Vagina (tissue), 2 donors: ENCODE measurements at places on chromosomes 1 and 21.

DNA sequence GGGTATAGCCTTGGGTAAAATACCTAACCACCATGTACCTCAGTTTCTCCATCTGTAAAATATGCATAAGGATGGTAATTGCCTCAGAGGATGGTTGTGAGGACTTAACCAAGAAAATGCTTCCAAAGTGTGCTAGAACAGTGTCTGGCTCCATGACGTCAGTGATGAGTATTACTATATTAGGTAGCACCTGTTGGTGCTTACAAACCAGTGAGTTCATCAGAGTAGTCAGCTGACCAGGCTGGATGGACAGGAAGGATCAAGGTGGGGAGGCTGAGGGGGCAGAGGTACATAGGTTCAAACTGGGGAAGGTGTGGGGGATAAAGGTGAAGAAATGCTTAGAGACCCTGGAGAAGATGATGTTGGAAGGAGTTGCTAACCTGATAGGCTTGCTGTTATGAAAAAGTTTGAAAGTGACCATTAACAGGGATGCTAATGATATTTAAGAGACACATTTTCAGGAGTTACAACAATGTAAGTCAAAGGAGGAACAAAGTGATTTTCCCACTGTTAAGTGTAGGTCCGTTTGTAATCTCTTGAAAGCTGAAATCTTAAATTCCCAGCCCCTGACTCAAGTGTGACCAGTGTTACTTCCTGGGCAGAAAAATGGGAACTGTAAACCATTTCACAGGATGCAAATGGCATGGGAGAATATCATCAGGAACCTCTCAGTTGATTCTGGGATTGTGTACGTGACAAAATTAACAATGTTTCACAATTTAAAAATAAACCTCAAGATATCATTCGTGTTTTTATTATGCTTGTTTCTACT lies 4.4 kb downstream of the NTPCR start:
- no peak for DNase-seq

DNA sequence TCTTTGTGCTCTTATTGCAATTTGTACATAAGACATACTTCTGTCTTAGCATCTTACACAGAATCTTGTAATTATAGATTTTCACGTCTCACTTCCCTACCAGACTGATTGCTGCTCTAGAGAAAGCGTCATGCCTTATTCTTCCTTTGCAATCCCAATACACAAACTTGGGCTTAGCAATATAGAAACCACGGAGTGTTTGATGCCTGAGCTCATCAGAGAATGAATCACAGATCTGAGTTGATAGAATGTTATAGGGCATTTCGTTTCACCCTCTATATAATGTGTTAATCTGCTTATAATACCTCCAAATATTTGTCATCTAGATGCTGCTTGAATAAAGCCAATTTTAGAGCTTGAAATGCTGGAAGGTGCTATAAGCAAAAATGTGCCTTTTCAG lies 6.6 kb downstream of the FMO1 start:
- DNase-seq = no peak

DNA sequence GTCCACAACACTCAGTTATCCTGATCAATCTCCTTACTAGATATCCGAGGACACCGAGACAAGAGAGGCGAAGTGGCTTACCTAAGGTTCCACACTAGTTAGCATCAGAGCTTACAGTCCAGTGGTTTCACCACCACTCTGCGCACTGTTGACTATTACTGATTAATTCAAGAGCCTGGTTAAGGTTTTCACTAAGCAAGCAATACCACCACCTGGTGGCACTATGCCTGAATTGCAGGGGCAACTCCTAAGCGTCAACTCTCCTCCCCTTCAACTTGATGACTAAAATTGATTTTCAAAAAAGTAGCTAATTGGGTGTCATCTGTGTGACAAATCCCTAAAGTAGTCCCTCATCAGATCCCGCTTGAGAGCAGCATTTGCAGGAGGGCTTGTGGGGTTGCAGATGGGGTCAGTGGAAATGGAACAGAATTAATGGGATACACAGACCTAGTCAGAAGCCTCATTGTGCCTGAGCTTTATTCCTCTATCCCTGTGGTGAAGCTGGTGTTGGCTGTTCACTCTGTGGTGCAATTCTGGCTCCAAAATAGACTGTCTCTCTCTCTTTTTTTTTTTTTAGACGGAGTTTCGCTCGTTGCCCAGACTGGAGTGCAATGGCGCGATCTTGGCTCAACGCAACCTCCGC lies 9.1 kb downstream of the TTC22 start:
- DNase-seq = no peak

DNA sequence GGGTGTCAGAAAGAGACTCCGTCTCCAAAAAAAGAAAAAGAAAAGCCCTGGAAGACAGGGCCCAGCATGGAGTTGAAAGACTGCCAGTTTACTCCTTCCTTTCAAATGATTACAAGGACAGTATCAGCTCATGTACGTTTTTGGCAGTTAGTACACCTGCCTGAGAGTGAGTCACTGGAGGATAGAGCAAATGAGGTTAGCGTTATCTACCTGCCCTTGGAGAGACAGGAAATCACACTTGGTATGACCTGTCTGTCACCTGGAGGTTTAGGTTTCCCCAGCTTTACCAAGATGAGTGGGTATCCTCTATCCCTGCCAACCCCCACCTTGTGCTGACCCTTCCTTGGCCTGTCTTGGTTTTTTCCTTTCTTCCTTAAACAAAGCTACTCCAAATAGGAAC lies 96.8 kb upstream of the BMP8A start:
- no peak for DNase-seq

DNA sequence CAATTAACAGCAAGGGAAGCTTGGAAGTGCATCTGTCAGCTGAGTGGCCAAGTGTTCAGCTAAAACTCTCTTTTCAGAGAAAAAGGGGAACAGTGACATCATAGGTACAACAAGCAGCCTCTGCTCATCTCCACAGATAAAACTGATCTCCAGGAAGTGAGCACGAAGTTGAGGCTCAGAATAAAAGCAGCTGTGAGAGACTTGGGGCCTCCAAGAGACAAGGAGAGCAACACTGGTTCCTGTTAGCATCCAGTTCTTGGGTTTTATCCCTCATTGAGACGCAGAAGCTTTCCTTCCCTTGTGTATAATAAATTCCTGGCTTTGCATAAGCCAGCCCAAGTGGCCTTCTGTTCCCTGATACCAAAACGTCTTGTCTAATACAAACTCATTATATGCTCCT lies 20.0 kb upstream of the CNN3 start:
- DNase-seq = no peak

DNA sequence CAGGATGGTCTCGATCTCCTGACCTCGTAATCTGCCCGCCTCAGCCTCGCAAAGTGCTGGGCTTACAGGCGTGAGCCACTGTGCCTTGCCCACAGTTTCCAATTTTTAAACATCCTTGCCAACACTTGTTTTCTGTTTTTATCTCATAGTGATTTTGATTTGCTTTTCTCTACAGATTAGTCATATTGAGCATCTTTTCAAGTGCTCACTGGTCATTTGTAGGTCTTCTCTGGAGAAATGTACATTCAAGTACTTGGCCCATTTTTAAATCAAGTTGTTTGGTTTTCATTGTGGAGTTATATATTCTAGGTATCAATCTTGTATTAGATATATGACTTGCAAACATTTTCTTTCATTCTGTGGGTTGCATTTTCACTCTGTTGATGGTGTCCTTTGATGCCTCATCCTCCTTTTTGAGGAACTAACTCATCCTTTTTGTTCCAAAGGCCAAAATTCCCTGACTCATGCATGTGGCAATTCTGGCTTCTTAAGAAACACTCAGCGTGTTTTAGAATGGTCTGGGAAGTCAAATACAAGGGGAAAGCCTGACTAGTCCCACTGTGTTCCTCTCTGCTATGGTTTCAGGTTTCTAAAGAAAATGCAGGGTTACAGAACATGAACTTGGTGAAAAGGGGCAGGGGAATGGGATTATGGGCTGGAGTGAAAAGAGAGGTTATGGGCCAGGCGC lies 37.3 kb downstream of the PTAFR start:
- DNase-seq = no peak

DNA sequence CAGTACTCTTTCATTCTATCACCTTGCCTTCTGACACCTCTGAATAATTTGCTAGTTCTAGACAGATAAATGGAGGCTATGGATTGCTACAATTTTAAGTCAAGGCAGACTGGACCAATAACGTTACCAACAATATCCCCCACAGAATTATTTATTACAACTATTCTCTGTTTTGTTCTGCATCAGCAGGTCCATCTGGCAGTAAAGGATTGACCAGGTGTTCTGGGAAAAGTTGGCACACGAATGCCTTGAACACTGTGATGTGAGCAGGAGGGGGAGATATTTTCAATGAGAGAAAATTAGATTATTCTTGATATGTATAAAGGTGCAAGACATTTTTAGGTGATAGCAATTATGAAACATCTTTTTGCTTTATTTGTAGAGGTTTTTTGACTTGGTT lies 718.8 kb upstream of the TMPRSS15 start:
- DNase-seq = no peak

GRCh38 chr1:67528141-67528540 lies 97.9 kb upstream of the SERBP1 start:
- DNase-seq = no peak

DNA sequence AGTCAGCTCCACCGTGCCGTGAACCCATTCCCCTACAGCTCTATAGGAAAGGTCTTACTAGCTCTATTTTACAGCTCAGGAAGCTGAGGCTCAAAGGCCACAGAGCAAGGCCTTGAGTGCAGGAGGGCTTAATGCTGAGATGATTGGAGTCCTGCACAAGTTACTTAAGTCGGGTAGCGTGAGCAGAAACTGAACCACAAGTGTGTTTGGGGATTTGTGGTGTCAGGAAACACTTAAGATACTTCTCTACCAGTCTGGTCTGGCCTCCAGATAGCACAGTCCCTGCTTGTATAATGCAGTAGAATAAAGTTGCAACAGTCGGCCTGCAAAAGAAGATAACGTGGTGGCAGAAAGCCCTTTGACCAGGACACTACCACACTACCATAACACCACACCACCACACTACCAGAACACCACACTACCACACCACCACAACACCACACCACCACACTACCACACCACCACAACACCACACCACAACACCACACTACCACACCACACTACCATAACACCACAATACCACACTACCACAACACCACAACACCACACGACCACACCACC lies 118.1 kb downstream of the SPSB1 start:
- no peak for DNase-seq

DNA sequence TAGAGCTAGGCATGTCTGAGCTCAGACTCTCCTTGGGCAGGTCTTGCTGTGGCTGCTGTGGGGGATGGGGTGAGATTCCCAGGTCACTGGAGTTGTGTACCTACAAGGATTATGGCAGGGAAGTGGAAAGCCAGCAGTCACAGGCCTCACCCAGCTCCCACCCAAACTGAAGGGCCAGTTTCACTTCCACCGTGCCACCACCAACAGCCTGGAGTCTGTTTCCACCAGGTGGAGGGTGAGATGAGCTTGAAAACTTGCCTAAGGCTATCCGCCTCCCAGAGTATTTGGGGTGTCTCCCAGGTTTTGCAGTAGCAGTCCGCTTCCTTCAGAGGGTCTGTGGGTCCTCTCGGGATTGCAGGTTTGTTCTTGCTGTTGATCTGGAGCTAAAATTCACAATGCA lies 327.7 kb downstream of the PTPRC start:
- DNase-seq = no peak

DNA sequence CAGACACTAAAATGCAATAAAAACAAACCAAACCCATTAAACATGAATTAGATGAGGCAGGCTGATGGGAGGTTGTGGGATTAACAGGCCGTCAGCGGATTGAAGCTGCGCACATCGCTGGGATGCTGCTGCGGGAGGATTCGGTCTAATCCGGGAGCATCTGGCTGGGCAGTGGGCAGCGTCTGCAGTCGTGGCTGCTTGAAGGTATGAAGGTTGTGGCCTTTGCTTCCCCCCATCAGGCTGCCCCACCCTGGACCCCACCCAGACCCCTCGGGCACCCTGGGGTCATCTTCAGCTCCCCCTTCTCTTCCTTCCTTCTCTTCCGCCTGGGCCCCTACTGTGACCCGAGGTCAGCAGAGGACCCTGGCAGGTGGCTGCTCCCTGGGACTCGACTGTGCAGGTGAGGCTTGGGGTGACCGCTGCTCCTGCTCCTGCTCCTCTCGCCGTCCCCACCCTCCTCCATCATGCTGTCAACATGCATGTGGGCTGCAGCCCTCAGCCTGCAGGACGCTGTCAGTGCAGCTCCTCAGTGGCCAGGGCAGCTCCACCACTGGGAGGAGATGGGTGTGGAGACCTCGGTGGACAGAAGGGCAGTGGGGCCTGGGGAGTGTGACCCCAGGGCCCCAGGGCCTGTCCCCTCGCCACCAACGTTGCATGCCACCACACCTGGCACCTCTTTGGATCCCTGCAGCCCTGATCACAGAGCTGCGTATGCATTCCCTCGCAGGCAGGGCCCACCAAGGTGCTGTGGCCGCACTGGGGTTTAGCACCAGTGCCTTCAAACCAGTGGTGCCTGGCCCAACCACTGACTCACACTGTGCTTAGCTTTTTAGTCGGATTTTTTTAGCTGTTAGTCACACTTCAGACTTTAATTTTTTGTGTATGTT lies 112.2 kb upstream of the COL6A1 start:
- no peak for DNase-seq

DNA sequence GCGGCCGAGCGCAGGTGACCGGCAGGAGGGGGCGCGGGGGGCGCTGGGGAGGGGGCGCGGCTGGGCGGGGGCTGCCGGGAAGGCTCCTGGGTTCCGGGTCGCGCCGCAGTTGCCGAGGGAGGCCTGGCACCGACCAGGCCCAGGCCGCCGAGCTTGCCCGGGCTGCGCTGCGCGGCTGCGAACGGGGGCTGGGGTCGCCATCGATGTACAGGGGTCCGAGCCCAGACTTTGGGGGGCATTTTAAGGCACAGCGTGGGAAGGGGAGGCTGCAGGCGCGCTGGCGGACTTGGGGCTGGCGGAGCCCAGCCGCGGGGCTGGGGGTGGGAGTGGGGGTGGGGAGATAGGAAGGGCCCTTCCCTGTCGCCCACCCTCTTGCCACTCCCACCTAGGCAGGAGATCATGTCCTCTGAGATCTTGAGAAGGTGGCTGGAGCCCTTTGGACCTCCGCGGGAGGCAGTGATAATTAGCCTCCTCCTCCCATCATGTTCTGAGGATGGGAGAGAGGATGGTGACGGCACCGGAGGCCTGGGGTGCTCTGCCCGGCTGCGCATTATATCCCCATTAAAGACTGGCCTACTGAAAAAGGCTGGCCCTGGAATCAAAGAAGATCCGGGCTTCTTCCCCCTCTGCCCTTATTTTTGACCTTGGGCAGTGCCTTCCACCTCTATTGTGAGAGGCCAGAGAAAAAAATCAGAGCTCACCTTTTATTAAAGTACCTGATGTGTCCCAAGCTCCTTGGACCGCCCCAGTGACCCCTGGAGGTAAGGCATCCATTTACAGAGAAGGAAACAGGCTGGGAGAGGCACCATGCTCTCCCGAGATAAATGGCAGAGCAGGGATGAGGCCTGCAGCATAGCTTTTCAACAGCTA lies 497 bp downstream of the FBXO44 start:
- no peak for DNase-seq

GRCh38 chr1:109443476-109443875 lies 17.2 kb upstream of the PSMA5 start:
- DNase-seq = no peak

DNA sequence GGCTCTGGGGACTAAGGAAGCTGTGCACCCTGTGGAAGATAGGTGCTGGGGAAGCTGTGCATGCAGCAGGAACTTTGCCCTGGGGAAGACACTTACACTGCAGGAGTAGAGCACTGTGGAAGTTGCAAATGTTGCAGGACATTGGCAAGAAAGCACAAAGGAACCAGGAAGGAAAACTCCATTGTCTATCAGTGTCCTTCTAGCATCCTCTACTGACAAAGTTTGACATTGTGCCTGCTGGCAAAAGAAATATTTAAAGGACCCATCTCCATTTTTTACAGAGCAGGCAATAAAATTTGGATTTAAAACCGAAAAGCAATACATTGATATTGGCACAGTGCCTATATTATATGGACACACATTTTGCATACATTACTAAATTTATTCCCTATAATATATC lies 394.1 kb downstream of the PBX1 start:
- no peak for DNase-seq
